ENCODE measurements at places on chromosomes 13 and 19.

DNA sequence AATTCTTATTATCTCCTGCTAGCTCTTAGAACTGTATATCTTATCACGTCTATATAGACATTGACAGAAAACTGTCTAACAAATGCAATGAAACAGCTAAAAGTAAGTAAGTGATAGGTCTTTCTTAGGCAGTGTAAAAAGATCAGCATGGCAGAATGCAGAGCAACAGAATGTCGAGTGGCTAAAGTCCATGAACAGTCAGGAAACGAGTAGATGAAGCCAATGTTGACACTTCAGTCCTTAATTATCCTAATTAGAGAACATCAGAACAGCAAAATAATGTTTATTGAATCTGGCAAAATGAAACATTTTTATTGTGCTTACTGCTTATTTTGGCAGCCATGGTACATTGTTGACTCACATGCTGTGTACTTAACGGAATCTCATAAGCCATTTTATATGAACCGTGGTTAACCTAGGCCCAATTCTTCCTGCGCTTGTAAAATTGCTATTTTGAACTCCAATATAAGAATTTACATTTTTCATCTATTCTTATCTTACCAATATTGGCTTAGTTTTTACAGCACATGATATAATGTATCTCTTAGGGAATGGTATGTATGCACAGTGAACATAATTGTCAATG is 748.1 kb downstream of the DACH1 start:
- DNase-seq: no peak

DNA sequence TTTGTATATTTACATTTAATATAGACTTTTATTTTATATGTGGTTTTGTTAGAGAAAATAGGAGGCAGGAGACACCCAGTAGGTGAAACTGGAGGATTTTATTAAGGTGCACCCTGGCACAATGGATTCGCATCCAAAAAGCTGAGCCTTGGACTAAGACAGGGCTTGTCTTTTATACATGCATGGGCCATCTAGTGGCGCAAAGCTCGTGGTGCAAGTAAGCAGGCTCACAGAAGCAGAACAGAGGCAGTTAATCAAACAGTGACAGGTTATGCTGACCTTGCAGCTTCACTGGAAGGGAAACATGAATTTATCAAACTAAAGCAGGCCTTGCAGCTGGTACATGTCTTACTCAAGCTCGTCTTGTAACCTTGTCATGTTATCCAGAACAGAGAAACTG is 58.8 kb upstream of the ZNF681 start:
- DNase-seq: peak; percentile 16

GRCh38 chr13:48873081-48873480 is 102.6 kb upstream of the FNDC3A start:
- no peak for DNase-seq

DNA sequence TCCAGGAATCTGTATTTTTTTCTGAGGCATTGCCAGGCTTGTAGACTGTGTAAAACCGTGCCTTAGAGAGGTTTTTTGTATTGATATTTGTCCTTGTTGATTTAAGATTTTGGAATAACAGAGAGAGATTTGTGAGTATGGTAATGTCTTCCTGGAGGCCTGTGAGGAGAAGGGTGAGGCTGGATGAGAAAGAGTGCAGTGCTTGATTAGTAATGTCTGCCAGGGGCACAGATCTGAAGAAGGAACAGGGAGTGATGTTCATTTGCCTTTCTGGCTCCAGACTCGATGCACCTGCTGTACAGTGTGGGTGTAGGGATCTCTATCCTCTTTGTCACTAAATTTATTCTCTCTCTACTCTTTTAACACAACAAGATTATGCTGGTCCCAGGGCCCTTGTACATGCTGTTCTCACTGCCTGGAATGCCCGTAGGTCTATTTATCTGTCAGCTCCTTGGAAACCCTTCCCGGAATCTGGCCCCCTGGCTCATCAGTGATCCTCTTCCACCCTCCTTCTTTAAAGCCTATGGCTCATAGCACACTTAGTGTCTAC is 4.2 kb downstream of the FIZ1 start:
- DNase-seq: no peak

- no peak for DNase-seq
These were observed 17.8 kb upstream of the MATK start for GRCh38 chr19:3803986-3804385.

GRCh38 chr19:16829822-16830289 is 658 bp downstream of the SIN3B start:
- DNase-seq: no peak

- no peak for DNase-seq
These were observed 1.2 kb upstream of the GRAMD1A start for GRCh38 chr19:34998777-34999497.

- DNase-seq: no peak
These were observed 174.2 kb downstream of the TEX29 start for GRCh38 chr13:111494641-111495040.

- DNase-seq: no peak
These were observed 1.1 kb downstream of the CDKN2D start for GRCh38 chr19:10567656-10568055.

GRCh38 chr19:9848762-9849161 is 13.6 kb downstream of the PIN1 start:
- peak; percentile 55 for DNase-seq

DNA sequence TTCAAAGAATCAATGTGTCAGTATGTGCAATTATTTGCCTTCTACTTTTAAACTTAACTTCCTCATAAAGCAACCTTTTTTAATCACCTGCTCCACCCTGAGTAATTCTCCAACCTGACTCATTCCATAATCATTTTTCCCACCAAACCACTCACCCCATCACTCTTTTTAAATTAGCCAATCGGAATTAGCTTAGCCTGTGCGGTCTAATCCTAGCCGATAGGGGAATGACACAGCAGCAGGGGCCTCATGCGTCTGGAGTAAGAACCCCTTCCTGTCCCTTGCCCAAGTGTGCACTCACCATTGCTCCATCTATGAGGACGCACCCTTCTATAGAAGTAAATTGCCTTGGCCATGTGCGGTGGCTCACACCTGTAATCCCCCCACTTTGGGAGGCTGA is 27.4 kb upstream of the ZNF83 start:
- no peak for DNase-seq

DNA sequence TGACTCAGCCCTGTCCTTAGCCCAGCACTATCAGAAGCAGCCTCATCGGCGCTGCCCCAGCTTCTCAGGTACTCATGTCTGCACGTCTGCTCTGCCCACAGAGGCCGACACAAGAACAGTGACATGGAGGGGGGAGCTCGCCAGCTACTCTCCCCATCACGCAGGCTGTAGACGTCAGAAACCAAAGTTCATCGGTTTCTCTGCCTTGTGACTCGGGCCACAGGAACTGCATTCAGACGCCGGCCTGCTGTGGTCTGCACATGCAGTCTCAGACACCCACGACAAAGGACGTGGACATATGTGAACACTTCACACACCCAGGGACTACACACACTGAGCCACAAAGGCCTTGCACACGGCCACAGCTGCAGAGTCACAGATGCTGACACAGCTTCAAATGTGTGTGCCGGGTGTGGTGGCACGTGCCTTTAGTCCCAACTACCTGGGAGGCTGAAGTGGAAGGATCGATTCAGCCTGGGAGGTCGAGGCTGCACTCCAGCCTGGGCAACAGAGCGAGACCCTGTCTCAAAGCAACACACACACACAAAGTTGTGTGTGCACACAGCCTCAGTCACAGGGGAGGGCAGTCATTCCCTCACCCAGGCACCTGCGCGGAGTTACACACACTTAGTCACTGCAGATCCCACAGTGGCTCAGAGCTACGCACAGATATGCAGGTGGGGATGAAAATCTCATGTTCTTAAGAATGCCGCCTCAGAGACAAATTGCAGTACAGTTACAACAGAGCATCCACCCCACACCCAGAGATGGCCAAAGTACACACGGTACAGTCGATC is 4.9 kb upstream of the ZFP36 start:
- no peak for DNase-seq

DNA sequence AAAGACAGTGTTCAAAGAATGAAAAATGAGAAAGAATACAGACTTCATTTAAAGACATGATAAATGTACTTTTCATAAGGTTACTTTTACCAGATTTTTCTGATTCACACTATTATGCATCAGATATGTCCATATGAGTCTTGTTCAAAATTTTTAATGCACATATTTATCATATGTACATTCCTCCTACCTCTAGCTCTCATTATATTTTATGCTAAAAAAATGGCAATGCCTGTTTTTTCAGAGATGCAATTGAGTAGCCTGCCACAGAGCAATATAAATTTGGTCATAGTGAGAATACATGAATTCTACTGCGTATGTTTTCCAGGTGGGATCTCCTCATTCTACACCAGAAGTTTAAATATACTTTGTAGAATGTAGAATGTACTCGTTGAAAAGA is 807.0 kb upstream of the SLITRK6 start:
- no peak for DNase-seq

DNA sequence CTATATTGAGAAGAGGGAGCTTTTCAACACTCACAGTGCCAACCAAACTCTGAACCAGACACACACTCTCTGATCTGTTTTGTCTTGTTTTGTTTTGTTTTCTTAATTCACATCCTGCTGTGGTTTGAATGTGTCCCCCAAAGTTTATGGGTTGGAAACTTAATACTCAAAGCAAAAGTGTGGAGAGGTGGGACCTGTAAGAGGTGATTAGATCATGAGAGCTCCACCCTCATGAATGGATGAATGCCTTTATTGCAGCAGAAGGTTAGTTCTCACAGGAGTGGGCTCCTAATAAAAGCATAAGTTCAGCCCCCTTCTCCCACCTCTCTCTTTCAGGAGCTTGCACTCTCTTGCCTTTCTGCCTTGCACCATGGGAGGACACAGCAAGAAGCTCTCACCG is 957.1 kb downstream of the PCDH9 start:
- no peak for DNase-seq

DNA sequence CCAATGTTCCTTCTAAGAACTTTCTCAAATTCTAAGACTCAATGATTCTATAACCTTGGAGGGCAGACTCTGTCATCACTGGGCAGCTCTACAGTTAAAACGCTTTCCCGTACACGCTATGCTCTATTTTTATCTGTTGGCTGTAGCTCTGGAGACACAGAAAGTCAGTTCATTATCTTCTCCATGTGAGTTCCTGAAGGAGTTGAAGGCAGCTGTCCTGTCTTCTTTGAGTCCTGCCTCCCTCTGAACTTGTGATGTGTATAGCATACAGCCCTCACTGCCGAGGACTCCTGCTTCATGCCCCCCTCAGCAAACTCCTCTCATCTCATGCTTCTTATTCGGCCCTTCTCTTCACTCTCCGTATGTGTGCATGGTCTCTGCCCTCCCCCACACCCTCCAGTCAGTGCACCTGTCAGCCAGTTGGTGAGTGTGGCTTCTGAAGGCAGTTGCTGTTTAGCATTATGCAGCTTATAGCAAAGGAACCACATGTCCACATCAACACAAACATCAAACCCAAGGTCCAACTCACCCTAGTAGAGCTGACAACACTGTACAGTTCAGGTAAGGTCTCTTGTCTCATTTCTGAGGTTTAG is 504.9 kb downstream of the DIAPH3 start:
- no peak for DNase-seq

DNA sequence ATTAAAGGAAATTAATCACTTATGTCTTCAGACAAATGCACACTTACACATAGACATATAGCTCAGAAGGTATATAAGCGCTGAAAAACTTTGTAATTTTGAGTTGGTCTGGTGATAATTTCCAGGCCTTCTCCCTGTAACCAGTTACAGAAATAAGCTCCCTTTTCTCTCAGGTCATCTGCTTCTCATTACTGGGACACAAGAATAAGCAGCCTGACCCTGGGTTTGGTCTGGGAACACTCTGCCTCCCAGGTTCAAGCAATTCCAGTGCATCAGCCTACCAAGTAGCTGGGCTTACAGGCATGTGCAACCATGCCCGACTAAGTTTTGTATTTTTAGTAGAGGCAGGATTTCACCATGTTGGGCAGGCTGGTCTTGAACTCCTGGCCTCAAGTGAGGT is 274.5 kb downstream of the LMO7 start:
- DNase-seq: no peak

GRCh38 chr19:1942934-1943555 is 2.1 kb downstream of the CSNK1G2 start:
- DNase-seq: no peak

DNA sequence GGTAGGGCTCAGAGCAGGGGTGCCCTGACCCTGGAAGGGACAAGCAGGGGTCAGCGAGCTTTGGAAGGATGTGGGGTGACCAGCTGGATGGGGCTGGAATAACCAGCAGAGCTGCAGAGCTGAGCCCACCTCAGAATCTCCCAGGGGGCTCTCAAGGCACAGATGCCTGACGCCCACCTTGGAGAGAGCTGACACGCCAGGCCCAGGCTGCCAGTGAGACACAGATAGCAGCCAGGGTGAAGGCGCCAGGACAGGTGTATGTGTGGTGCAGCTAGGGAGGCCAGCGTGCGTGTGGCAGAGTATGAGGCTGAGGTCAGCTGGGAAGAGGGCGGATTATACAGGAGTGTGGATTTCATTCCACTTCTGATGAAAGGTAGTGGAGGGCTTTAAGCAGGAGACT is 8.9 kb downstream of the AP1M1 start:
- no peak for DNase-seq

DNA sequence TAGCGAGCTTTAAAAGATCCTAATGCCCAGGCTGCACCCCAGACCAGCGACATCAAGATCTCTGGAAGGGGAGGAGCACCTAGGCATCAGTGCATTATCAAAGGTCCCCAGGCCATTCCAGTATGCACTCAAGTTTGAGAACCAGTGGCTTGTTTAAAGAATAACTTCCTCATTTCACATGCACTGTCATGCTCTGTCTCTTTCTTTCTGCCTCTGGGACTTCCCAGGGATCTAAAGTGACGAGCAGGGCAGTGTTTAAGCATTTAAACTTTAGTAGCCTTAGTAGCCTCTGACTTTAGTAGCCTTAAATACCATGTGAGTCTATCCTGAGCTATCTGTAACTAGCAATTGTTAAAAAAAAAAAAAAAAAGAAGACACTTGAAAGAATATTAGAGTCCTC is 8.9 kb upstream of the FARP1 start:
- no peak for DNase-seq

- DNase-seq: no peak
These were observed 13.1 kb downstream of the ZNF773 start for GRCh38 chr19:57512845-57513244.

GRCh38 chr19:40610396-40611064 is 9.4 kb downstream of the LTBP4 start:
- no peak for DNase-seq

DNA sequence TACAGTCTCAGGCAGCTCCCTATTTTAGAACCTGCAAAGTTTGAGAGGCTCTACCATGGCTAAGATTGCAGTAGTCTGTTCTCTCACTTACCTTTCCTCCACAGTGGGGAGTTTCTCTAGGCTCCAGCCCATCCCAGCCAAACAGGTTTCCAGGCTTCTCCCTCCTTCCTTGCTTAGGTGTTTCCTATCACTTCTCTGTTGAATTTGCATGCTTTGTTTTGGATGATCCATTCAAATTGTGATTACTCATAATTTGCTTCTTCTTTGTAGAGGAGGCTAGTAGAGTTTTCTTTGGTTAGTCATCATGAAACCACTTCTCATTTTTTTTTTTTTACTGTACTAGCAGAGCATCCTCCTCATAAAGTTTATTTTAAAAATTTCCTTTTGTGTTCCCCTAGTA is 1242.2 kb upstream of the MIR17HG start:
- DNase-seq: no peak

GRCh38 chr19:5023128-5023571 is 54.2 kb downstream of the KDM4B start:
- DNase-seq: no peak

All from NCI-H1694 (cell line).